ENCODE measurements at places on chromosomes 3 and 15.
A peak's percentile ranks its signal among the peaks of the same experiment; 100 is the strongest.

DNA sequence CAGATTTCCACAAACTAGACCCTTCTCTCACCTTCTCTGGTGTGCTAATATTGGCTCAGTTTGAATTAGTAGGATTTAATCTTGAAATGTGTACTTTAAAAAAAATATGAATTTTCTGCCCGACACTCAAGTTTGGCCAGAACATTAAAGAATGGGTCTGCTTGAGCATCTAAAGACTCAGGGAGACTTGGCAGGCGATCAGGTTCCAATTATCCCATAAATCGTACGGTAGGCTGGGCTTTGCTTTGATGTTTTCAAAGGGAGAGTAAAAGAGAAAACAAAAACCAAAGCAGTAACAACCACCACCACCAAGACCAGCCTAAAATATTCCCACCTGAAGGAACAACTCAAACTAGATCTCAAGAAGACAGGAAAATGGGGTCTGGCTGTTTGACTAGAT, 230.8 kb downstream of the EBLN2 start:
- no peak for DNase-seq

GRCh38 chr3:121661376-121661775, 673 bp upstream of the HCLS1 start:
- peak; percentile 41 for DNase-seq

DNA sequence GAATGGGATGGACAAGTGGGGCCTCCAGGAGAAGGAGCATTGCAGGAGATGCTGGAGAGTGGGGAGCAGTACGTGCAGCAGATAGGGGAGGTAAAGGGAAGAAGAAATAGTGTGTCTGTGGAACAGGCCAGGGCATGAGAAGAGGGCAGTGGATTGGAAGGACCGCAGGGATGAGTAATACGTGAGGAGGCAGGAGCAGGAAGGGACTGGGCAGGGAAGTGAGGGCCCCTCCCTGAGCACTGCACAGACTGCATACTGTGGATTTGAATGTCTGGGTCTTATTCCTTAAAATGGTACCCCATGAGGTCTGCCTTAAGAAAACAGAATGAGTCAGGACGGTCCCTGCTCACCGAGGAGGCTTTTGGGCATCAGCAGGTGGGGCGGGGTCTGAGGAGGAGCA, 210.0 kb upstream of the NDN start:
- no peak for DNase-seq

DNA sequence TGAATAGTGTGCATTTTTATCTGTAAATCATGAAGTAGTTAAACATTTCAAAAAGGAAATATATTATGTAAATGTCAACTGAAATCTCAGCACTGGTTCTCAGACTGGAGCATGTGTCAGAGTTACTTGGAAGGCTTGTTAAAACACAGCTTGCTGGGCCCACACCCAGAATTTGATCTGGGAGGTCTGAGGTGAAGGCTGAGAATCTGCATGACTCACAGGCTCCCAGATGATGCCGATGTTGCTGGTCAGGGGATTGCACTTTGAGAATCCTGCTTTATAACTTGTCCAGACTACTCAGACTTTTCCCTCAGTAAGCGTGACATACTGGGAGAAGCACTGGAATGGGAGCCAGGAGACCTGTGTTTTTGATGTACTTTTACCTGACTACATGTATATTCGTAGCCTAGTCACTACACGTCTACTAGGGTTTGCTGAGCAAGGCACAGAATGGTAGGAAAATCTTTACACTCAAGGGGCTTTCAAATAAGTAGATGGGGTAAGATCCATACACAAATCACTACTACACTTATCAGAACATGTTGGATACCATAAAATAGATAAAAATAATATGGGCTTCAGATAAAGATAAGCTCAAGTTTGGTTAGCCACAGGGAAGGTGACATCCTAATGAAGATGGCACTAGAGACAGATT, 77.1 kb upstream of the MEX3B start:
- DNase-seq = no peak

DNA sequence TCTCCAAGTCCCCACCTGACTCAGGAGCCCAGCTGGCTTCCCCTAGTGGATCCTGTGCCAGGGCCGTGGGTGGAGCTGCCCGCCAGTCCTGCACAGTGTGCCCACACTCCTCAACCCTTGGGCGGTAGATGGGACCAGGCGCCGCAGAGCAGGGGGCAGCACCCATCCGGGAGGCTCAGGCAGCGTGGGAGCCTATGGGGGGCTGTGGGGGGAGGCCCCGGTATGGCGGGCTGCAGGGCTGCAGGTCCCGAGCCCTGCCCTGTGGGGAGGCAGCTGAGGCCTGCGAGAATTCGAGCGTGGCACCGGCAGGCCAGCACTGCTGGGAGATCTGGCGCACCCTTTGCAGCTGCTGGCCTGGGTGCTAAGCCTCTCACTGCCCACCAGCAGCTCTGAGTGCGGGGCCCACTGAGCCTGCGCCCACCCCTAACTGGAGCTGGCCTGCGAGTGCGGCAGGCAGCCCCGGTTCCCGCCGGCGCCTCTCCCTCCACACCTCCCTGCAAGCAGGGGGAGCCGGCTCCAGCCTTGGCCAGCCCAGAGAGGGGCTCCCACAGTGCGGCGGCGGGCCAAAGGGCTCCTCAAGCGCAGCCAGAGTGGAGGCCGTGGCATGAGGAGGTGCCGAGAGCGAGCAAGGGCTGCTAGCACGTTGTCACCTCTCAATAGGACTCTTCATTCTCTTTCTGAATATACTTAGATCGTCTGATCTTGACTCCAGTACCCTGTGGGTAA, 64.0 kb downstream of the TMEM212 start:
- DNase-seq = no peak

DNA sequence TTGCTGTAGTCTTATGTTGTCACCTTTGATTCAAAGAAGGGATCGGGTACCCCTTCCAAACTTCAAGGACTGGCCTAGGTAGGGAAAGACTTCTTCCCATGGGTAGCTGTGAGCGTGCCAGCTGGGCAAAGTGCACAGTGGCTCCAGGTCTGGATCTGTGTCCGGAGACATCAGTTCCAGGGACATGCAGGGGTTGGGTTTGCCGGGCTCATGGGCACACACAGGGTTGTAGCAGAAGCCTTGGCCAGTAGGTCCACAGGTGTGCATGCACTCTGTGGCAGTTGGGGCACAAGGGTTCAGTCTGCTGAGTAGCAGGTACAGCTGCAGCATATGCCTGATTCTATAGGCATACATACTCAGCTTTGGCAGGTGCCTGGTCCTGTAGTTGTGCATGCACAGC, 111.2 kb downstream of the EFHB start:
- DNase-seq = no peak

GRCh38 chr15:61687651-61688050, 372.6 kb downstream of the VPS13C start:
- no peak for DNase-seq

DNA sequence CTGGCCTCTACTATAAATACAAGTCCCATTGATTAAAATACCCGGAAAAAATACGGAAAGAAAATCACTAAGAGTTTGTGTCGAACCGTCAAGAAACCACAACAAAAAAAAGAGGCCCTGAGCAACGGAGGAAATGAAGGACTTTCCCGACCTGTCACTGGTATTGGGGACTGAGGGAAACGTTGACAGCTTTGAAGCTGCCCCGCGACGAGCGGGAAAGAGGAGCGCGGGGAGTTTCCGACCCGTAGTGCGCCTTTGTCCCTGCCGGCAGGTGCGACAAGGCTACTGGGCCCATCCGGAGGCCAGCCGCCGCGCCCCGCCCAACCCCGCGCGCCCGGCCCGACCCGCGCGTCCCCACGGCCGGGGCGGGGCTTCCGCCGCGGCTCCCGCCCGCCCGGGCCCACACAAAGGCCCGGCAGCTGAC, 416 bp downstream of the PBRM1 start:
- DNase-seq = peak; percentile 93

- DNase-seq = no peak
Observed at GRCh38 chr3:119318876-119319275, 24.7 kb downstream of the ARHGAP31 start.

GRCh38 chr3:123930445-123930844, 30.6 kb downstream of the CCDC14 start:
- no peak for DNase-seq

- DNase-seq = peak; percentile 98
Observed at GRCh38 chr3:98612996-98613517, 19.6 kb upstream of the CPOX start.

DNA sequence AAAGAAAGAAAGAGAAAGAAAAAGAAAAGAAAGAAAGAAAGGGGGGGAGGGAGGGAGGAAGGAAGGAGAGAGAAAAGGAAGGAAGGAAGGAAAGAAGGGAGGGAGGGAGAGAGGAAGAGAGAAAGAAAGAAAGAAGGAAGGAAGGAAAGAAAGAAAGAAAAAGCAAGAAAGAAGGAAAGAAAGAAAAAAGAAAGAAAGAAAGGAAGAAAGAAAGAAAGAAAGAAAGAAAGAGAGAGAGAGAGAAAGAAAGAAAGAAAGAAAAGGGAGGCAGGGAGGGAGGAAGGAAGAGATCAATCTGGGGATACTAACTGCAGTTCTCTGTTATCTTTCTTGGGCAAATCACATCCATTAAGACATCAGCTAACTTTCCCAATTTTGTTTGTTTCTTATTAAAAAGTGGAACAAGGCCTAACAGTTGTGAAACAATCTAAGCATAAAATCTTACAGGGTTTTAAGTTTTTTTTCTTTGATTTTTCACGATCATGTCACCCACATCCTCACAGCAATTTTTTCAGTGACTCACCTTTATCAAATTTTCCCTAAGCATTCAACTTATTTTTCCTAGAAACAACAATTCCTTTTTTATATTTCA, 36.8 kb downstream of the TBC1D2B start:
- no peak for DNase-seq

- no peak for DNase-seq
Observed at GRCh38 chr15:52113235-52113634, 660 bp upstream of the BCL2L10 start.

GRCh38 chr15:77060546-77060945, 10.4 kb downstream of the TSPAN3 start:
- no peak for DNase-seq

GRCh38 chr3:64687781-64688604, at the start of gene ADAMTS9:
Gene ADAMTS9, minus strand, starts transcription at chr3:64688000. Its CDS starts 343 bp downstream, at chr3:64687657.
- no peak for DNase-seq

- no peak for DNase-seq
Observed at GRCh38 chr3:177250151-177250550, 52.9 kb upstream of the TBL1XR1 start.

GRCh38 chr15:72998226-72998625, 54.0 kb upstream of the NEO1 start:
- DNase-seq = no peak

GRCh38 chr15:25905140-25905539, 42.0 kb upstream of the ATP10A start:
- no peak for DNase-seq

- no peak for DNase-seq
Observed at GRCh38 chr3:12375572-12375971, 86.7 kb downstream of the PPARG start.

GRCh38 chr3:136624371-136624770, 127.8 kb downstream of the STAG1 start:
- DNase-seq = no peak

- no peak for DNase-seq
Observed at GRCh38 chr15:66745530-66746230, 43.6 kb downstream of the SMAD6 start.

DNA sequence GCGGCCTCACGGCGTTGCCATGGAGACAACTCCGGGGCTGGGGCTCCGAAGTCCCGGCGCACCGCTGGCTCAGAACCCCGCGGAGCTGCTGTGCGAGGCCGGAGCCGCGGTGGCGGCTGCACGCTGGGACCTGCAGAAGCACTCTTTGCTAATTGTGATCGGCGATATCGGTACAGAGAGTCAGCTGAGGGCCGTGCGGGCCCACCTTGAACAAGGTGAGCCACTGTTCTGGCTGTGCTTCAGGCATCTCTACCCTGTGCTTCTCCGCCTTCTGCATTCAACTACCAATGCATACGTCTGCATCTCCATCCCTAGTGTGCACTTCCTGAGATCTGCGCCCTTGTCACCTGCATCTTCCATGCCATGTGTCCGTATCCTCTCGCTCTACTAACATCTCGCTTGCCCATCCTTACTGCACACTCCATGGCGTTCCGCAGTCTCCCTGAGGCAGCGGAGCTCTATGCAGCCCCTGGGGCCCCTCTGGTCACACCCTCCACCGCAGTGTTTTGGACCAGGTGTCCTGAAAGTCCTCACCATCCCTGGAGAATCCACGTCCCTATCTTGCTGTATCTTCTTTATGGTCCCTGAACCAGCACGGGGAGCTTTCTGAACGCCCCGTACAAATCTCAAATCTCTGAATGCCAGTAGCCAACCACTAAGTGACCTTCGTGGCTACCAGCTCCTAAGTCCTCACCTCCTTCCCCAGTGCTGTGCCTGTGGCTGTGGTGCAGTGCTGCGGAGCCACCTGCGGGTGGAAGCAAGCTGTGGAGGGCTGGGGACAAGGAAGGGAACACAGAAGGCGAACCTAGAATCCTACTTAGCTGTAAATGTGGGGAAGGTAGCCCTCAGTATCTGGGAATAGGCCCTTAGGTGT, 6.2 kb upstream of the MAP1A start:
- DNase-seq = no peak

- DNase-seq = no peak
Observed at GRCh38 chr3:4963669-4964570, 15.3 kb upstream of the BHLHE40 start.

- peak; percentile 9 for DNase-seq
Observed at GRCh38 chr15:83477808-83478537, 30.8 kb downstream of the SH3GL3 start.

- no peak for DNase-seq
Observed at GRCh38 chr3:11818033-11818432, 28.7 kb downstream of the TAMM41 start.

- no peak for DNase-seq
Observed at GRCh38 chr3:107600780-107601179, 78.0 kb downstream of the BBX start.

- DNase-seq = no peak
Observed at GRCh38 chr15:74040109-74040850, 42.1 kb downstream of the GOLGA6A start.
